DND-41 (cell line): ENCODE measurements at places on chromosomes 5 and 9.

- DNase-seq = no peak
- H3K4me1 ChIP-seq = no peaks in the 10 kb centered on the region
- H3K27ac ChIP-seq = no peak overlapping the region
- no peaks in the 10 kb centered on the region for H3K36me3 ChIP-seq
- H3K27me3 ChIP-seq = no peaks in the 10 kb centered on the region
Observed at GRCh38 chr5:175920231-175920811, 47.8 kb downstream of the THOC3 start.

DNA sequence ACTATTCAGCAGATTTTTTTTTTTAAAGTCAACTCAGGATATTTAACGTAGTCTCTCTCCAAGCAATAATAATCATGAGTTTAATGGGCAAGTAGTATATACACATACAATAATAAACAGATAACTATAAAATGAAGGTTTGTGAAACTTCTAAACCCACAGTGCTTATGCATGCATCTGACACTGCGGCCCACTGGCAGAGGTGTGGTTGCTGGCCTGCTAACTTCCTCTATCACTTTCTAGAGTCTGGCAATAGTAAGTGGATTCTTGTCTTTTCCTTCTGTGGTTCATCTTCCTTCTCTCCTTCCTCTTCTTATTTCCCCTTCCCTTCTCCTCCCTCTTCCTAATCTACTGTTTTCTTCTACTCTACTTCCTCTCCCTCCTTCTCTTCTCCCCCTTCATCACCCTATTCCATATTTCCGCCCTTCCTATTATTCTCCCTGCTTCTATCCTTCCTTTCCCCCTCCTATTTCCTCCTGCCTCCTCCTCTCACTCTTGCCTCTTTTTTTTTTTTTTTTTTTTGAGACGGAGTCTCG lies 18.6 kb upstream of the AGXT2 start:
- H3K4me1 ChIP-seq = no peaks in the 10 kb centered on the region
- H3K27me3 ChIP-seq = peaks cover 5% of the 10 kb centered on the region
- no peak for DNase-seq
- no peak overlapping the region for H3K27ac ChIP-seq
- H3K4me3 ChIP-seq = no peak overlapping the region
- no peaks in the 10 kb centered on the region for H3K36me3 ChIP-seq

DNA sequence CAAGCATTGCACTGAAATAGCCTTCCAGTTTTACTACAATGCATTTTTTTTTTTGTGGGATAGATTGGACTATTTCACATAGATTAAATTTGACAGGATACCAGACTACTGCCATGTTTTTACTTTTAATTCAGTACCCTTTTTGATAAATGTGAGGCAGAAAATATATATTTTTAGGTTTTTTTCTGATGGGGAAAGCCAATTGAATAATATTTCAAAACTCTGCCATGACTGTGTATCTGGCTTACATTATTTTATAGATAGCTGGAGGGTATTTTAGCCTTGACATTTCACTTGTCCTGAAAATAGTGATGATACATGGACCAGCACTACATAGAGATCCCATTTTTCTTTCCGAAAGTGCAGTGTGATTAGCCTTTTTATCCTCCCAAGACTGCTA lies 133.5 kb upstream of the PRR16 start:
- H3K36me3 ChIP-seq = no peaks in the 10 kb centered on the region
- no peak overlapping the region for H3K27ac ChIP-seq
- H3K4me1 ChIP-seq = no peaks in the 10 kb centered on the region

GRCh38 chr9:117919538-117919937 lies 215.3 kb downstream of the TLR4 start:
- no peaks in the 10 kb centered on the region for H3K27me3 ChIP-seq
- no peak overlapping the region for H3K4me3 ChIP-seq
- no peak for DNase-seq
- H3K4me1 ChIP-seq = no peaks in the 10 kb centered on the region

GRCh38 chr5:177426566-177427210 lies at the start of gene GRK6:
Gene GRK6 (plus strand): TSS chr5:177426676. CDS start chr5:177426846, 170 bp downstream.
- peak within 1 kb of the TSS; percentile 79 for H3K4me3 ChIP-seq
- H3K36me3 ChIP-seq = peaks cover 23% of the 10 kb centered on the region
- DNase-seq = peak; percentile 76
- peaks cover 58% of the 10 kb centered on the region for H3K4me1 ChIP-seq
- no peaks in the 10 kb centered on the region for H3K27me3 ChIP-seq
- peak within 1 kb of the TSS; percentile 87 for H3K27ac ChIP-seq

DNA sequence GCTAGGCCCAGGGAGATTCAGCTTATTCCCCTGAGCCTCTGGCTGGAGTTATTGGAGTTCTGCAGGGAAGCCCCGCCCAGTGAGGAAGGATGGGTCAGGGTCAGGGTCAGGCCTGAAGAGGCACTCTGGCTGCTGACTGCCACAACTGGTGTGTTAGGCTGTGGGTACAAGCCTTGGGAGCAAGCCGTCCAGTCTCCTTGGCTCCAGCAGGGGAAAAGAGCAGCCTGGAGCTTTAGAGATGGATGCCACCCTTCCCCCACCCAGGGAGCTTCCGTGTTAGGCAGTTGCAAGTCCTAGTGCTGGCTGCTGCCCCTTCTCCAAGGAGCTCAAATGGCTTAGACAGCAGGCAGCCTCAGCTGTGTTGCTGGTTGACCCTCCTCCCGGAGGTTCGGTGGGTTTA lies 34.4 kb upstream of the TAF11L2 start:
- H3K4me1 ChIP-seq = no peaks in the 10 kb centered on the region
- DNase-seq = no peak
- no peaks in the 10 kb centered on the region for H3K27me3 ChIP-seq
- no peaks in the 10 kb centered on the region for H3K36me3 ChIP-seq
- H3K4me3 ChIP-seq = no peak overlapping the region

DNA sequence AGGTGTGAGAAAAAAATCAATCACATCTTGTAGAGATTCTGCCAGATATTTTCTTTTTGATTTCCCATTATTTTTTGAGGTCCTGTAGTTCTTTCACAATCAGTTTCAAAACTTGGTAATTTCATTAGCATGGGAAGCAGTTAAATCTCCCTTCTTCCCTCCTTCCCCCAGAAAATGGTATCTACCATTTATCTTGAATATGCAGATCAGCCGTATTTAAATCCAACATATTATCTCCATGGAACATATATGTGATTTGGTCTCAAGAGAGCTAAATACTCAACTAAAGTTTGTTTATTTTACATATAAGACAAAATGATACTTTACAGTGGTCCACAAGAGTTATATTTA lies 1034.8 kb downstream of the CDH12 start:
- no peaks in the 10 kb centered on the region for H3K36me3 ChIP-seq
- no peaks in the 10 kb centered on the region for H3K27me3 ChIP-seq
- DNase-seq = no peak
- H3K27ac ChIP-seq = no peak overlapping the region
- H3K4me1 ChIP-seq = no peaks in the 10 kb centered on the region
- H3K4me3 ChIP-seq = no peak overlapping the region

DNA sequence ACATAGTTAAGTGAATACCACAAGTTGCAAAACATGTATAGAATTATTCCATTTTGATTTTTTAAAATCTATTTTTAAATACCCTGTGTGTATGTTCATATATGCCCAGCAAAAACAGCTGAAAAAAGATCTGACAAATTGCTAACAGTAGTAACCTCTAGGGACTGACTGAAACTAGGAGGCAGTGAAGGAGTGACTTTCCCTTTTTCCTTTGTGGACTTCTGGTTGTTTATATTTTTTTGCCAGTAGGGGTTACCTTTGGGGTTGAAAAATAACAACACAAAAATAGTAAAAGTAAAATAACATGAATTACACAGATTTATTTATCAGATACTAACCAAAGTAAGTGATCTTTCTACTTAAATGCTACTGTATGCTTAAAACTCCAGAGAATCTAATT lies 2.9 kb downstream of the MEGF9 start:
- no peaks in the 10 kb centered on the region for H3K27me3 ChIP-seq
- no peak overlapping the region for H3K4me3 ChIP-seq
- DNase-seq = no peak

- DNase-seq = no peak
- H3K4me3 ChIP-seq = no peak overlapping the region
Observed at GRCh38 chr5:31496891-31497290, 35.0 kb downstream of the DROSHA start.

DNA sequence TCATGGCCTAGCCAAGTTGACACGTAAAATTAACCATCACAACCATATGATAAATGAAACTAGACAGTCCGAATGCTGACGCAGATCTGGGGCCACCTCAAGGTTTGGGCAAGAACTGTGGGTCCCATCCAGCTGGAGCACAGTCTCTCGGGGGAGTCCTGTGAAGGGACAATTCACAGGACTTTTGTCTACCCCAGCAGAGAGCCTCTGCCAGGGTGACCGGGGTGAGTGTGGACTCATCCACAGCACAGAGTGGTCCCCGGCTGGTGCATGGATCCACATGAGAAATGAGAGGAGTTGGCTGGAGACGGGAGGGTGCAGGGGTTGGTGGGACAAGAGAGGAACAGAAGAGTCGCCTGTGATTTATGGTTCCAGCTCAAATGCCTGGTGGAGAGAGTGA lies 17.7 kb upstream of the MED10 start:
- H3K27me3 ChIP-seq = peaks cover 2% of the 10 kb centered on the region
- no peak overlapping the region for H3K27ac ChIP-seq
- no peak for DNase-seq
- no peaks in the 10 kb centered on the region for H3K4me1 ChIP-seq

DNA sequence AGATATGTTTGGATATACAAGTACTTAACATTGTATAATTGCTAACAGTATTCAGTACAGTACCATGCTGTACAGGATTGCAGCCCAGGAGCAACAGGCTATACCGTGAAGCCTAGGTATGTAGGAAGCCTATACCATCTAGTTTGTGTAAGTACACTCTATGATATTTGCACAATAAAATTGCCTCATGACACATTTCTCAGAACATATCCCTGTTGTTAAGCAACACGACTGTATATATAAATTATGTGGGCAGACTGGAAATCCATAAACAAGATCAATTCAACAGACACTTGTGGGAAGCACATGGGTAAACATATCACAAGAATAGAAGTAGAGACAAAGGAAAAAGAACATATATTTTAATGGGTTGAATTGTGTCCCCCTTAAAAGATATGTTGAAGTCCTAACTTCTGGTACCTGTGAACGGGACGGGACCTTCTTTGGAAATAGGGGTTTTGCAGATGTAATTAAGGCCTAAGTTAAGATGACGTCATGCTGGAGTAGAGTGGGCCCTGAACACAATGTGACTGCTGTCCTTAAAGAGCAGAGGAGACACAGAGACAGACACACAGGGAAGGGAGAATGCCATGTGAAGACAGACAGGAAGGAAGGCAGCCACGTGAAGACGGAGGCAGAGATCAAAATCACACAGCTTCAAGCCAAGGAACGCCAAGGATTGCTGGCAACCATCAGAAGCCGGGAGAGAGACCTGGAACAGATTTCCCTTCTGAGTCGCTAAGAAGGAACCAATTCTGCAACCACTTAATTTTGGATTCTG lies 76.3 kb downstream of the SCAI start:
- H3K36me3 ChIP-seq = peaks cover 6% of the 10 kb centered on the region; the same call in 1 of the 2 replicates
- no peak overlapping the region for H3K4me3 ChIP-seq
- DNase-seq = no peak
- no peaks in the 10 kb centered on the region for H3K4me1 ChIP-seq

GRCh38 chr5:140223567-140223966 lies 48.6 kb downstream of the CYSTM1 start:
- H3K27me3 ChIP-seq = no peaks in the 10 kb centered on the region
- H3K27ac ChIP-seq = no peak overlapping the region
- H3K4me1 ChIP-seq = no peaks in the 10 kb centered on the region

DNA sequence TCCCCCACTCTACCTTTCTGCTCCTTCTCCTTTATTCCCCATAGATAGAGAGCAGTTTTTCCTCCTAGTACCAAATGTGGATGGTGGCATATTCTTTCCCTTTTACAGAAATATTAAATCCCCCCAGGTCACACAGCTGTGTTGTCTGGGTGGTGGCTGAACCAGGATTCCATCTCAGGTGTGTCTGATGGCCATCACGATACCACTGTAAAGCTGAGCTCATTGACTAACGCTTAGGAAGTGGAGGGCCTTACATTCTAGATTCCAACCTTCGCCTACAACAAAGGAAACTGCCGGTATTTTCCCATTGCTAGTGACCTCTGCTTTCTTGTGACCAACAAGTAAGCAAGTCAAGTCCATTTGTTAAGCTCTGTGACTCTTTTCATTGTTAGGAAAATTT lies 131.9 kb upstream of the KLF4 start:
- H3K27me3 ChIP-seq = peaks cover 4% of the 10 kb centered on the region
- no peak overlapping the region for H3K4me3 ChIP-seq
- H3K4me1 ChIP-seq = no peaks in the 10 kb centered on the region

GRCh38 chr9:72898784-72899733 lies 53.8 kb downstream of the ALDH1A1 start:
- H3K27ac ChIP-seq = no peak overlapping the region
- no peaks in the 10 kb centered on the region for H3K36me3 ChIP-seq
- no peak overlapping the region for H3K4me3 ChIP-seq
- no peak for DNase-seq

DNA sequence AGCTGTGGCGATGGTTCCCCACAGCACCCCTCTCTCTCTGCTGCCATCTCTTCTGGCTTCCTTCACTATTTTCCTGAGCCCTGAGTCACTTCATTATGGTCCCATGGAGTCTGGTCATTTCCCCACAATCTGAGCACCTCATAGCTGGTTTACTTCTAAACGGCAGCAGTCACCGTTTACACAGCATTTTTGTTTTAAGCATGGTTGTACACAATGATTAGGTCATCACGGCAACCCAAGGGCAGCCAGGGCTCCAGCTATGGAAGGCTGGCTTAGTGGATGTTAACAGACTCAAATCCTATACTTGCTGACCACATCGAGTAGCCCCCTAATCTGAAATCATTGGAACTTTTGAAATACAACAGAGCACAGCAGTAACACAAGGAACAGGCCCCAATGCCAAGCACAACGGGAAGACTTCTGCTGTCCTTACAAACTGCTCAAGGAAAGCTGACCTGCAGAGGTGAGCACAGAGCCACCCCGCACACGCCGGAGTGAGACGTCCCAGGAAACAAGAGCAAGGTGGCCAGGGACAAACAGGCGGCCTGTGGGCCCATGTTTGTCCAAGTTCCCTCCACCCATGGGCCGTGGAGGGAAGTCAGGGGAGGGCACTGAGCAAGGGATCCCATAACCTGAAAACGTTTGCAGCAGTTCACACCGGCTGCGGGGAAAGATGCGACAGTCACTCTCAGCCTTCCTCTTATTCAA lies 22.9 kb downstream of the CAMSAP1 start:
- no peaks in the 10 kb centered on the region for H3K27me3 ChIP-seq
- H3K4me1 ChIP-seq = peaks cover 36% of the 10 kb centered on the region
- H3K36me3 ChIP-seq = peaks cover 20% of the 10 kb centered on the region
- H3K4me3 ChIP-seq = no peak overlapping the region
- H3K27ac ChIP-seq = no peak overlapping the region; the same call in 1 of the 2 replicates
